Activated CD8-positive, alpha-beta memory T cell treated with anti-CD3 and anti-CD28 coated beads, Interleukin-2, amount 10 ng/mL, durations not matched to agents 7 days and 5 days (primary cell): ENCODE measurements at places on chromosomes 3 and 15.

GRCh38 chr15:49212897-49213296 is 42.9 kb downstream of the GALK2 start:
- no peak for DNase-seq

DNA sequence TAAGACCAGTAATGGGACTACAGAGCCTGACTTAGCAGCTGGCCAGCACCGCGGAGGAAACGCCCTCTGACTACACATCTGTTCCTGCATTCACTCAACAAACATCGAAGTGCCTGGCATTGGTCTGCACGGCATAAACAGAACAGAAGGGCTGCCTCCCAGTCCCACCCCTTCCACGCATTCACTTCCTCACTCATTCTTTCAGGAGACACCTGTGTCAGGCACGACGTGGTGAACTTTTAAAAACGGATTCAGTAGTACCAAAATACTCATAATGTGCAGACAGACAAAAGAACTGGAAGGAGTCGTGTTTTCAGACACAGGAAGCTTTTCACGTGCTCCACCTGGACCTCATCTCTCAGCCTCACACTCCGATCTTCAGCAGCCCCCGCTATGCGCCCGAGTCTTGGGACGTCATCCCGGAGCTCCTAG is 123.3 kb downstream of the XXYLT1 start:
- DNase-seq: peak; percentile 74

DNA sequence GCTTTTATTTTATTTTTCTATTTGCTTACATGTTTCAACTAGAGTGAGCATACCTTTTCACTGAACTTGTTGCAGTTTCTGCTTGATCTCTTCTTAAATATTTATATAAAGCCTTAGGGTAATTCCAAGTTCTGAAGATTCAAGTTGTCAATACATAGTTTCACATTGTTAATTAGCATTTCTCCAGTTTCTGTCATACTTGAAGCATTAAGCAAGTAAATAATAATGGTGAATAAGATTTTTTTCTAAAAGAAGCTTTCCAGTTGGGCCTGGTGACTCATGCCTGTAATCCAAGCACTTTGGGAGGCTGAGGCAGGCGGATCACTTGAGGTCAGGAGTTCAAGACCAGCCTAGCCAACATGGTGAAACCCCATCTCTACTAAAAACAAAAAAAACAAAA is 53.9 kb downstream of the CALML4 start:
- DNase-seq: no peak

DNA sequence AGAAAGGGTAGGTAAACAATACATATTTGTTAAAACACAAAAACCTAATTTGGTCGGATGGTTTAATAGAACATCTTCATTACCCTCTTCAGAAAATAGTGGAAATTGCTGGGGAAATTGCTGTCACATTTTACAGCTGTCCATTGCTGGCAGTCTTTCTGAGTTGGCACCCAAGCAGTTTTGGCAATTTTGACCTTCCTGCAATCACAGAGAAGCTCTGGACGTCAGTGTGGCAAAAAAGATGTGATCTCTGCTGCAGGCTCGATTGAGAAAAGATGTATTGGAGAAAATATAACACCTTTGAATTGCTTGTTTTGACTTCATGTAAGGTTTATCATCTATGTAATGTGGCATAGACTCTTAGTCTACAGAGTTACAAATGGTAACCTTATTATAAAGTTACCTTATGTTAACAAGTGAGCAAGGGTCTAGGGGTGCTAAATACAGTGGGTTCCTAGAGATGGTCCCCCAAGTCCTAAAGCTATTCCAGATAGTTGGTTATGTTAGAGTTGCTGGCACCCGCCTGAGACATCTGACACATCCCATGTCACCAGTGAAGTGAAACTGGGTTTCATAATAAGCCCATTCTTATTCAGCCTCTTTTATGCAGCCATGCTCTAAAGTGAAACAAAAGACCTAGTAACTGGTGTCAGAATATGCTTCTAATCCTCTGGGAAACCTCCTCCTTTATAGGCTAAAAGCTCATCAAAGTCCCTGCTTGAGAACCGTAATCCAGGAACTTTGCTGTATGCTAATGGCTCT is 14.0 kb downstream of the UBE2E1 start:
- no peak for DNase-seq

DNA sequence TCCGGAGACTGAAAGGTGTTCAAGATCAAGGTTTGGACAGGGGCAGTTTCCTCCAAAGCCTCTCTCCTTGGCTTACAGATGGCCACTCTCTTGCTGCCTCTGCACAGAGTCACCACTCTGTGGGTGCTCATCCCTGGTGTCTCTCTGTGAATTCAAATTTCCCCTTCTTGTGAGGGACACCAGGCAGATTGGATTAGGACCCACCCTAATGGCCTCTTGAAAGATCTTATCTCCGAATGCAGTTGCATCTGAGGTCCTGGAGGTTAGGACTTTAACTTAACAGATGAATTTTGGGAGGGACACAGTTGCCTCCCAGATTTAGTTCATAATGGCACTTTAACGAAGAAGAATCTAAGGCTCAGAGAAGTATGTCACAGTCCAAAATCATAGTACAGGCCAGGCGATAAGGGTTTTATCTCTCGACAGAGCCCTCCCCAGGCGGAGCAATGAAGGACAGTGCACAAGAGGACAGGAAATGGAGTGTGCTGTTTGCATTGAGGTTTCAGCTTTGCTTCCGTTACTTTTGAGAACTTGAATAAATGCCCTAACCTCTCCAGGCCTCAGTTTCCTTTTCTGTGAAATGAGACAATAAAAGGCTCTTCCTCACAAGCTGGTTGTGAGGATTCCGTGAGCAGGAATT is 38.9 kb upstream of the KIF23 start:
- no peak for DNase-seq

- no peak for DNase-seq
Observed at GRCh38 chr15:79329171-79329611, 18.3 kb downstream of the TMED3 start.

DNA sequence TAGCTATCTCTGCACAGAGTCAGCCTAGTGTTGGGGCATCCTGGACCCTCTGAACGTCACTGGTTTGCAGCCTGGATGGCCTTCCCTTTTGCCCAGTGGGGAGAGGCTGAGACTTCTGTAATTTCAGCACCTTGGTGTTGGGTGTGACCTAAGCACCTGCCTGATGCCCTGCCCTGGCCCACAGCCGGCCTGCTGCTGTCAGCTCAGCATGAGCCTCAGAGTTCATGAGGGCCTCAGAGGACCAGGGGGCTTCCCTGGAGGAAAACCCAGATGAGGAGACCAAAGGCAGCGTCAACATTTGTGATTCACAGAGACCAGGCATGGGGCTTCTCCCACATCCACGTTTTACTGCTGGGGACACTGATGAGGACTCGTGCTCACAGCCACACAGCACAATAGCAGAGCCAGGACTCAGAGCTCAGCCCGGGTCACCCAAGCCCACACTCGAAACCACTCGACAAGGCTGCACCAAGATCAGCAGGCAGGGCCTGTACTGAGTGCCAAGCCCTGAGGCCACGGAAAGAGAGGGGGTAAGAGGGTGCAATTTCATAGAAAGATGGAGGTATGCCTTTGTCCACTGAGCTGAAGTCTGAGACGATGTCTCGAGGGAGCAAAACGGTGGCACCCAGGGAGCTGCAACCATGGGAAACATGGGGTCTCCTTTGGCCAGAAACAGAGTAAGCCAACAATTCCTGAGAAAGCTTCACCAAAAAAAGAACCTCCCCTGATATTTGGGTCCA is 9.9 kb upstream of the GP9 start:
- no peak for DNase-seq

- no peak for DNase-seq
Observed at GRCh38 chr3:53111822-53112221, 18.4 kb downstream of the RFT1 start.

DNA sequence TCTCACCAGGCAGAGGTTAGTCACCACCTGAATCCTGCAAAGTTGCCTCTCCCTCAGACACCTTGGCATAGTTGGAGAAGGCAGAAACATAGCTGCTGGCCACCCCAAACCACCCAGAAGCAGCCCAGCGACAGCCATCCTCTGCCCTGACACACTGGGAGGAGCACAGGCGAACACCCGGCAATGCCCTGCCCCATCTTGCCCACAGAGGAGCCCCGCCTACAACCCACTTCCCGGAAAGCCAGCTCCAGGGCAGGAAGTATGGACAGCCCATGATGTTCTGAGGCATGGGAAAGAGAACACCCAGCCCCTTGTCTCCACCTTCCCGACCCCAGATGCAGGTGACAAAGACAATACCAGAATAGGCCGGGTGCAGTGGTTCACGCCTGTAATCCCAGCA is 12.6 kb upstream of the SHISA5 start:
- peak; percentile 64 for DNase-seq

- DNase-seq: no peak
Observed at GRCh38 chr3:112617285-112617684, 23.7 kb downstream of the CCDC80 start.

DNA sequence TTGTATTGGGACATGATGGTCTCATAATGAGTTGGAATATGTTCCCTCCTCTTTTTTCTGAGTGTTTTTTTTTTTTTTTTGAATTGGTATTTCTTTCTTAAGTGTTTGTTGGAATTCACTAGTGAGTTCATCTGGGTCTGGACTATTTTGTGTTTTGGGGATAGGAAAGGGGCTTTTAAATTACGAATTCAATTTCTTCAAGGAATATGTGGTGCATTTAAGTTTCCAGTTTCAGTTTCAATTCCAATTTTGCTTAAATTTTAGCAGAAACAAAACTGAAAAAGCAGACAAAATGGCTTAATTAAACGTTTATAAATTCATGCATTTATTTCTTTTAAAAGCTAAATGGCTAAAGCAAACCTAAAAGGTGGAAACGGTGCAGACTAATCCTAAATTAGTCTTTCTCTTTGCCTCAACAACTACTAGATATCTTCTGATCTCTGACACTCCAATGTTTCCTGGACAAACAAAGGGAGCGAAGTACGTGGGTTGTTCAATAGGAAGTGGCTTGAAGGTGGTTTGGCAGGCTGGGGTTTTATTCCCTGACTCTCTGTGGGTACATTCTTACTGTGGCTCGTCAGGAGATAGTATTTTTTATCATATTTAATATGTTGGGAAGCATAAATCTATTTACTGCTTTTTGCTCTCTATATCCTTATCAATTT is 50.0 kb upstream of the CORO2B start:
- peak; percentile 55 for DNase-seq

DNA sequence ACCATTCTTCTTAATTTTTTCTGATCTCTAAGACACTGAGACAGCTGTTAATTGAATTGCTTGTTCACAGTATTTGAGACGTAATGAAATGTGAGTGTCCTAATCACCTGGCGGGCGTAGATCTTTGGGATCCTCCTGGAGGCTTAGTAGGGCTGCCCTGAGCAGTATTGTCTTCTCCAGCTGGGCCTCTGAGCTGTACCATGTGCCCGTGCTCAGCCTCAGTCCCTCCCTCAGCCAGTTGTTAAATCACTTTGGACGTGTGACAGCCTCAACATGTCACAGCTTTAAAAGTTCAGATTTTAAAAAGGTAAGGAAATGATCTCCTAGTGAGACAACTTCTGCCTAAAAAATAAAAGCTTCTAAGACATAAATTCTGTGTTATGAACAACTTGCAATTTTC is 35.5 kb downstream of the IGF1R start:
- no peak for DNase-seq

GRCh38 chr3:133701435-133702358 is 40.0 kb upstream of the TOPBP1 start:
- no peak for DNase-seq

GRCh38 chr15:26628071-26628470 is 144.8 kb downstream of the GABRB3 start:
- DNase-seq: no peak

GRCh38 chr15:90812171-90812957 is 56.0 kb upstream of the FURIN start:
- peak; percentile 39 for DNase-seq

DNA sequence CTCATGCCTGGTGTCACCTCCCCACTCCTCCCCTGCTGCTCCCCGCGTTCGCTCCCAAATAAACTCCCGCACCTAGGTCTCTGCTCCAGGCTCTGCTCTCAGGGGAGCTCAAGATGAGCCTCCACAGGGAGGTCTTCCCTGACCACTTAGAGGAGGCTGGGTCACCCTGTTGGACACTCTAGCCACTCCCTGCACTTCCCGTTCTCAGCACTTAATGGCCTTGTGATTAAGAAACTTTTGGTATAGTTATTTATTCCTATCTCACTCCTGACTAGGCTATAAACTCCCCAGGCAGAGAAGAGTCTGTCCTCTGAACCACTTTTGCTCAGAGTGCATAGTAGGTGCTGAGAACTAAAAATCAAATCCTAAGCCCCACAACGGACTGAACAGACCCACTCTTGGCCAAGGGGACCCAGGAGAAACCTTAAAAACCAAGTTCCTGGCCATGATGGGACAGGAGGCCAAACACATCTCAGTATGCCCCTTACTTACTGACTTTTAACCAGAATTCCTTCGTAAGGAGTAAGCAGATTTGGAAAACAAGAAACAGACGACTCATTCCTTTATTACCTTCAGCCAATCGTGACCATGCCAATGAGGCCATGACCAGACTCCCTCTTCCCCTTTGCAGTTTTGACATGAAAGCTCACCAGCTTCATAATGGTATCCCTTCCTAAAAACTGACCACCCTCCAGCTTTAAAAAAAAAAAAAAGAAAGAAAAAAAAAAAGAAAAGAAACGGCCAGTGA is 69.0 kb upstream of the HRH1 start:
- no peak for DNase-seq

GRCh38 chr3:9066775-9067174 is 103.5 kb upstream of the RAD18 start:
- DNase-seq: no peak

DNA sequence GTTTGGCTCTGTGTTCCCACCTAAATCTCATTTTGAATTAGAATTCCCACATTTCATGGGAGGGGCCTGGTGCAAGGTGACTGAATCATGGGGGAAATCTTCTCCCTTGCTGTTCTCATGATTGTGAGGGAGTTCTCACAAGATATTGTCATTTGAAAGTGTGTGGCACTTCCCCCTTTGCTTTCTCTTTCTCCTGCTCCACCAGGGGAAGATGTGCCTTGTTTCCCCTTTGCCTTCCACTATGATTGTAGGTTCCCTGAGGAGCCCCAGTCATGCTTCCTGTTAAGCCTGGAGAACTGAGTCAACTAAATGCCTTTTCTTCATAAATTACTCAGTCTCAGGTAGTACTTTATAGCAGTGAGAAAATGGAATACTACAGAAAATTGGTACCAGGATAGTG is 157.2 kb upstream of the TPRG1 start:
- DNase-seq: no peak

- no peak for DNase-seq
Observed at GRCh38 chr3:127987309-127987995, 64.8 kb upstream of the SEC61A1 start.

DNA sequence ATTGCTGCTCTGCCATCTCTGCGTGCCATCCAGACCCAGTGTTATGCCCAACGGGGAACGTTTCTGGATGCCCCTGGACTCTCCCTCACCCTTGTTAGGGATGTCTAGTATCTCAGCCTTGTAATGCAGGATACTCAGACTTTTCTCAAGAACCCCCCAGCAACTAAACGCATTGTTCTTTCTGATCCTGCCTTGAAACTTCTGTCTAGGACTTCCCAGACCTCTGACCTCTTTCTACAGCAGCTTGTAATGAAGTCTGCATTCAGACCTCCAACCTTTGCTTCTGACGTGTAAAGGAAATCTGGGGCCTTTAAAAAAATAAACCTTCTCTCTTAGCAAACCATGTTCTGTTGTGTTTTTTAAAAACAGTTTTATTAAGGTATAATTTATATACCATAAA is 139.5 kb downstream of the KCNAB1 start:
- no peak for DNase-seq

- DNase-seq: peak; percentile 93
Observed at GRCh38 chr15:81296673-81297072, 27.3 kb downstream of the STARD5 start.
